ENCODE measurements at places on chromosomes 5 and 9.

DNA sequence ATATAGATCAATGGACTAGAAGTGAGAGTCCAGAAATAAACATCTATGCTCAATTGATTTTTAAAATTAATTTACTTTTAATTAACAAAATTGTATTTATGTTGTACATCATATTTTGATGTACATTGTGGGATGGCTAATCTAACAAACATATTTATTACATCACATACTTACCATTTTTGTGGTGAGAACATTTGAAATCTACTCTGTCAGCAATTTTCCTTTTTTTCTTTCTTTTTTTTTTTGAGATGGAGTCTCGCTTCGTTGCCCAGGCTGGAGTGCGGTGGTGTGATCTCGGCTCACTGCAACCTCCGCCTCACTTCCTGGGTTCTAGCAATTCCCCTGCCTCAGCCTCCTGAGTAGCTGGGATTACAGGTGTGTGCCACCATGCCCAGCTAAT, 32.4 kb upstream of the SHB start:
- no peak for DNase-seq

DNA sequence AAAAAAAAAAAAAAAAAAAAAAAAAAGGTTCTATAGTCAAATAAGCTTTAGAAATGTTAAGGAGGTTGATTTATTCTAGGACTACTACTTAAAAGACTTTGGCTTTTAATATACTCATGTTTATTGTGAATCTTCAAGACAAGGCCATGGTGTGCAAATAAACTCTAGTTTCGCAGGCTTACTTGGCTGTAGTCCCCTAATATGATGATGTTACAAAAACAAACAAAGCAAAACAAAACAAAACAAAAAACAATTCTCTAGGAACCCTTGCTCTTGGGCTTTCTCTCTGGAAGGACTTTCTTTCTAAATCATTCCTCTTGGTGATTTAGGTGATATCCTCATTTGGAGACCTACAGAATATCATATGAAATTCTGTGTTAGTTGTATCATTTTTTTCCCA, 172.0 kb downstream of the GDNF start:
- DNase-seq = no peak

DNA sequence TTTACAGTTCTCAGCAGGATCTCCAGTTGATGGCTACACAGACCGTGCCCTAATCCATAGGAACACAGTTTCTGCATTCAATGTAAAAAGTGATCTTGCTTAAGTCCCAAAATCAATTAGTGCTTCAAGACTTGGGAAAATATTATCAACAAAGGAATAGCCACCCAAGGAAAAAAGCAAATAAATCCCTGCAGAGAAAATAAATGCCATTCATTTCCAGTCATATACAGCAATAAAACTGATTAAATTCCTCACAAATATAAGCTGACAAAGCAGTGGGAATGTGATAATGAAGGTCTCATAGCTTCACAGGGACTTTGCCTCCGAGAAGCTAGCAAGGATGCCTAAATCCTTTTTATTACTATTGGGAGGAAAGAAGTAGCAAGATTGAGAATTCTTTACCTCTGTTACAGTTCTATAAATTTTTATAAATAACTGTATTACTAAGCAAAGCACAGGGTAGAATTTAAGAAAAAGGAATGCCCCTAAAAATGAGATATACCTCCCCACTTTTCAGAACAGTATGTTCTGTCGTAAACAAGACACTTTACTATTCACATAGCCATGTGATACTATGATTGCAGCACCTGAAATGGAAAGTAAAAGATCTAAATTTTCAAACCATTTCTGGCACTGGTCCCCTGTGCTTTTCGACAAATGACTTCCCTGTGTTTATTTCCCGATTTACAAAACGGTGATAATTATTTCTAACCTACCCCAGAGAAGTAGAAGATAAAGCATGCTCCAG, 59.8 kb downstream of the ARSB start:
- DNase-seq = no peak

DNA sequence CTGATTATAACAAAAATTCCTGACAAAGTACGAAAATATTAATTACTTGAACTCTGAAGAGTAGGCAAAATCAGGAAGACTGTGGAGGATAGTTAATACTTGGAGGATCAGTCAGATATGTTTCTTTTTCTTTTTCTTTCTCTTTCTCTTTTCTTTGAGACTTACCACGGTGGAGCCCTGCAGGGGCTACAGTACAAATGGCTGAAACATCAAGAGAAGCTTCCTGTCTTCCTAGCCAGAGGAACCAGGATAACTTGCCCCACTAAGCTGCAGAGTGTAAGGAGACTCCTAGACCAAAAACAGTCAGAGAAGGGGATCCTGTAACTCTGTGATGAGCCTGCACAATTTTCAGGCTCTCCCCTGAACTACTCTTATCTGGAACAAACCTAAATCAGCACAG, 324.6 kb upstream of the TYRP1 start:
- DNase-seq = no peak

DNA sequence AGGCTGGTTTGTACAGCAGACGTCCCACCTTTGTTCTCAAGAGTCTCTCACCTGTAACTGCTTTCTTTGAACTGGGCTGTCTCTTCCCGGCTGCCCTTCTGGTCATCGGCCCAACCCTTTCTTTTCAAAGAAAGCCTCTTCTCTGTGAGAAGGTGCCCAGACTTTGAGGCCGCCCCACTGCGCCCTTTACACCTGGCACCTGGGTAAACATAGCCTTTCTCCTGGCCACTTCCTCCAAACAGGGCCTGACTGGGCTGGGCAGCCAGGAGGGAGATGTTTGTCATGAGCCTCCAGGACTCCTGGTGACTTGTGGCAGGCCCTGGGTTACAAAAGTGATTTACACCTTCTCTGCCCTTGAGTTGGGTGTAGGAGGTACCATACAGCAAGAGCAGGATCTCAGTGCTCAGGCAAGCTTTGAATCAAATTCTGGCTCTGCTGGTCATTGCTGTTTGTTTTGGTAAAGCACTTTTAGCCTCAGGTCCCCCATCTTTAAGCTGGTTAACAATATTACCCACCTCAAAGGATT, 127.2 kb upstream of the CXCL14 start:
- no peak for DNase-seq
